Left kidney (tissue), 8 donors: ENCODE measurements at places on chromosomes 1 and 21.

GRCh38 chr1:98002288-98002687 lies 81.5 kb upstream of the DPYD start:
- no peak for DNase-seq

DNA sequence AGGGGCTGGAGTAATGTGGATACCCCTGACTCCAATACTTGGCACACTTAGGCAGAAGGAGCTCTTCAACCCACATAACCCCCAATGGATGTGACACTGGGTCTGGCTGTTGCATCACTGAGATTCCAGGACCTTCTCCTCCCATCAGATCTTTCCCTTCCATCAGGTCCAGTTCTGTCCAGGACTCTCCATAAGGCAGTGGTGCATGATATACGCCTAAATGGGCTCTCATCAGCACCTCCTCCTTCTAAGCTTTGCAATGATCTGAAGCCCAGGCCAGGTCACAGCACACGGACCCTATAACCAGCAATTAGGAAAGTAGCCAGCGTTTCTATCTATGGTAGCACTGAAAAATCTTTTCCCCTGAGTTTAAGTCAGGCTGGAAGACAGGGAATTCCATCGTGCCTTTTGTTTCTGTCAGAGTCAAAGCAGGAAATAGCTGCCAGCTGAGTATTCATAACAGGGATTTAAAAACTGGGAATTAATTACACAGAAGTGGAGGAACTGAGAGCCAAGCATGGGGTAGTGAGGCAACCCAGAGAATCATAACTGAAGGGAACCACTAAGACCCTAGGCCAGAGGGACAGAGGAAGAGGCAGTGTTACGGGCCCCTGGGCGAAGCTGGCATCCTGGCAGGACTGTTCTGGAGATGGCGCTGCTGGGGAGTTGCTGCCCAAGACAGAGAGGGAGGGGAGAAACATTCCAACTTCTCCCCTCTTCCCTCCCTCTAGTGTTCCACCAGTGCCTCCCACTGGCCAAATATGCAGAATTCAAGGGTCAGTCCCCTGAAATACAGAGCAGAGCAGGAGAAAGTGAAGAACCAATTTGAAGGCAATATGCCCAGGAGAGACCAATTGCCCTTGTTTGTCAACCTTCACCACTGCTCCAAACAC lies 37.5 kb upstream of the HOOK1 start:
- no peak for DNase-seq

GRCh38 chr21:31198575-31198974 lies 145.5 kb downstream of the TIAM1 start:
- peak; percentile 62 for DNase-seq

GRCh38 chr21:25898671-25899070 lies 163.9 kb downstream of the GABPA start:
- no peak for DNase-seq
